H9 (cell line): ENCODE measurements at places on chromosomes 1 and 21. TPM values are rescaled to one million over a fixed set of nuclear protein-coding genes. Genes with fewer than 3 reads are reported as not detected.

MEX3A gene
- total RNA-seq, result 64.6 and 68.0 TPM in 2 replicates

KCTD3 gene
- total RNA-seq, result 37.8 and 39.3 TPM in 2 replicates

DNA sequence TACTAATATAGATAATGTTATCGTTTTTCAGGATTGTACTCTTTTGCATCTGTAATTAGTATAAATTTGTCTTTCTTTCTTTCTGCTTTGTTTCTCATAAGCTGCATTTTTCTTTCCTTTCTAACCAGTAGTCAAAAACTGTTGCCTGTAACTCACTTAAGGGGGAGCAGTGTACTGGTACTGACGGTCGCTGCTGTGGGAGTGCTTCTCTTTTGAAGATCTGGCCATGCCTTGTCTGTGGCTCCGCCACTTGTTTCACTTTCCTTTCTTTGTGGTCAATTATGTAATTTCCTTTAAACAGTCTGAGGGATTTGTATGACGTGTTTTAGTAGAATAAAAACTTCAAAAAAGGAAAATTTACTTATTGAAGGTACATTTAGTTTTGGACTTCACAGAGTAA, 37.0 kb downstream of the MIA3 start:
- no peak overlapping the region for H3K27ac ChIP-seq
- H3K27me3 ChIP-seq, result no peaks in the 10 kb centered on the region
- peaks cover 91% of the 10 kb centered on the region for H3K36me3 ChIP-seq
- H3K4me1 ChIP-seq, result no peaks in the 10 kb centered on the region

GRCh38 chr1:56092684-56093570, 486.4 kb downstream of the PLPP3 start:
- H3K36me3 ChIP-seq, result peaks cover 4% of the 10 kb centered on the region; the same call in 1 of the 3 replicates
- H3K27me3 ChIP-seq, result no peaks in the 10 kb centered on the region
- no peak for DNase-seq
- H3K4me3 ChIP-seq, result no peak overlapping the region
- H3K27ac ChIP-seq, result no peak overlapping the region

- no peaks in the 10 kb centered on the region for H3K27me3 ChIP-seq
- no peak overlapping the region for H3K27ac ChIP-seq
- no peak for DNase-seq
- peaks cover 2% of the 10 kb centered on the region; the same call in 1 of the 2 replicates for H3K4me1 ChIP-seq
- H3K4me3 ChIP-seq, result no peak overlapping the region
Observed at GRCh38 chr1:180614730-180615129, 17.1 kb upstream of the XPR1 start.

DNA sequence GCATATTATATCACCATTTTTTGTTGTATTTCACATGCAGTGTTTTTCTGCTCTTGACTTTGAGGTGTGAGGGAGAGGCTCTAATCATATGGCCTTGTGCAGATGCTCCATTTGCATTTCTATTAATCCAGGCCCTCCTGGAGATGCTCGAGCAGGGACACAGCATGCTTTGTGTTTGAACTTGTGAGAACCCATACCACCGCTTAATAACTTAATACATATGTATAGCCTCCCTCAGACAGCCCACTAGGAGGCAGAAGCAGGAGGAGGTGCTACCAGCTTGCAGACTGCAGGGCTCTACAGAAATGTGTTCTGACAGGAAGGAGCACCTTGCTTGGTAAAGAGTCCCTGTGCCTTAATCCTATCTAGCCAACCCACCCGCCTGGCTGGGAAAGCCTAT, 155.2 kb downstream of the BARHL2 start:
- no peak overlapping the region for H3K27ac ChIP-seq
- no peak overlapping the region; the same call in 1 of the 2 replicates for H3K4me3 ChIP-seq
- peaks cover 18% of the 10 kb centered on the region; the same call in 1 of the 2 replicates for H3K27me3 ChIP-seq
- H3K4me1 ChIP-seq, result peaks cover 4% of the 10 kb centered on the region; the same call in 1 of the 2 replicates
- H3K36me3 ChIP-seq, result no peaks in the 10 kb centered on the region
- DNase-seq, result peak; percentile 82

GRCh38 chr1:14245954-14246353, 352.5 kb upstream of the KAZN start:
- no peaks in the 10 kb centered on the region; the same call in 1 of the 2 replicates for H3K4me1 ChIP-seq
- DNase-seq, result no peak
- no peak overlapping the region for H3K27ac ChIP-seq
